Effector CD4-positive, alpha-beta T cell (primary cell): ENCODE measurements at places on chromosomes 7 and 10.

DNA sequence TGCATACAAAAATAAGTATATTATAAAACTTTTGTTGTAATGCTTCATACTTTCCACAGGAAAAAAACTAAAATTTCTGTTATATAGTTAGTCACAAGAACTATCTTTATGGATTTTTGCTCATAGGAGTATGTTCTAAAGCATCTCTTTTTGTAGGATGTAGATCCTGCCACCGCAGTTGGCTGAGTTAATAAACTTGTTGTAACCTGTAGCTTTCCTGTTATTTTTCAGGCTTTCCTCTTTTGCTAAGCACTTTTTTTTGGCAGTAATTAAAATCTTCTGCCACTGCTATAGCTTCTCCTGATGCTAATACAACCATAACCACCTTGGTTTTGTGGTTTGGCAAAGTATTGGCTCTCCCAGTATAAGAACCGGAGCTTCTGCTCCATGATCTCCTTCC, 60.3 kb downstream of the WNT2 start:
- no peak for DNase-seq

DNA sequence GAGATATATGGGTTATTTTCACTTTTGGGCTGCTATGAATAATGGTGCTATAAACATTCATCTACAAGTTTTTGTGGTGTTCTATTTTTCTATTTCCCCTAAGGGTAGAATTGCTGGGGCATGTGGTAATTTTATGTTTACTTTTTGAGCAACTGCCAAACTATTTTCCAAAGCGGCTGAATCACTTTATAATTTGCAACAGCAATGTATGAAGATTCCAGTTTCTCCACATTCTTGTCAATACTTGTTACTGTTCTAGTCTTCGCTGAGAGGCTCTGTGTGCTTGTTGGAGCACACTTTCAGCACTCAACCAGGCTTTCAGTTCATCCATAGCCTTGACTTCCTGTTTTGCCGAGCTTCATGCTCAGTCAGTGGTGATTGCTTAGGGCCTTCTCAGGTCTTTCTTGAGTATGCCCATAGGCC, 39.0 kb downstream of the ADK start:
- no peak for DNase-seq

DNA sequence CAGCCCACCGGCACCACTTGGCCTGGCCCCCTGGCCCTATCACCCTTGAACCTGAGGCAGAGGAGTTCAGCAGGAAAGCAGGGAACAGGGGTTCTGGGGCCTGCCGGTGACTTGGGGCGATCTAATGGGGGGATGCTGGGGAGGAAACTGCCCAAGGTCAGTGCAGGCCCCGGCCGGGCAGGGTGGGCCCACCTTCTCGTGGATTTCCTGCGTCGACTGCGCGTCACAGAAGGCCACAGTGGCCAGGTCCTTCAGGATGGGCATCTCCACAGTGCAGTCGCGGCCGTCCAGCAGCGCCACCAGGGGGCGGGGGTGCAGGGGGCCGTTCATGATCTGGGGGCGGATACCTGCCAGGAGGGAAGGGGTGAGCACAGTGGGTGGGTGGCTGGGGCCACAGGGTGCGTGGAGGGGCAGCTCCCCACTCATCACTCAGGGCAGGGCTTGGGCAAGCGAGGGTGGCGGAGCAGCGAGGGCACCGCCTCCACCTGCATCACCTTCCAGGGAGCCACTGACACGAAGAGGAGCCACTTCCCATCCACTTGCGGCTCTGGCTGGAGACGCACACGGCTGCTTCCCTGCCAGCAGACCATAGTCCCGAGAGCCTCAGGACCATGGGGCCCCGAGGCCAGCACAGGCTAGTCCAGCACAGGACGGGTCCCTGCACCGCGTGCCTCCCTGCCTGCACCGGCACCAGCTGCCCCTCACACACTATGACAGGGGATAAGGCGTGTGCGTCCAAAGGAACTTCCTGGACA, 61.4 kb downstream of the ZRANB1 start:
- DNase-seq, result no peak

DNA sequence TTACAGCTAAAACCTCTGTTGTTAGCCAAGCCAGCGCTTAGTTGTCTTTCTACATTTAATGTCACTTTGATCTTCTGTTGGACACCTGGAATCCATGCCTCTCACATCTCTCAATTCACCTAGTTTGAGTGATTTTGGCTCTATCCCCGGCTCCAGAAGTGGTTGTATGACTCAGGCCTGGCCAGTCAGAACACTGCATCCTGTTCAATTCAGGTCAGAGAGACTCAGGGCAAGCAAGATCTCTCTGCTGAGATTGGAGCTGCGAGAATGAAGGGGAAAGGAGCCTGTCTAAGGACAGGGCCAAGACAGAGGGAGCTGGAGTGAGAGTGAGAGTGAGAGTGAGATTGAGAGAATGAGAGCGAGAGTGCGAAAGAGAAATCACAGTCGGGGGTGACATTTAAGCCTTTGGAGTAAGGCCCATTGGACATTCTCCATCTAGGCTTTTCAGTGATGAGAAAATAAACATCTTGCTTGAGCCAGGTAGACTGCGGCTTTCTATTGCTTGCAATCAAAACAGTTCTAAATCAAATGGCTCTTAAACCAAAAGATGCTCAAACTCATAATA, 83.3 kb upstream of the DYNC1I1 start:
- DNase-seq, result no peak

DNA sequence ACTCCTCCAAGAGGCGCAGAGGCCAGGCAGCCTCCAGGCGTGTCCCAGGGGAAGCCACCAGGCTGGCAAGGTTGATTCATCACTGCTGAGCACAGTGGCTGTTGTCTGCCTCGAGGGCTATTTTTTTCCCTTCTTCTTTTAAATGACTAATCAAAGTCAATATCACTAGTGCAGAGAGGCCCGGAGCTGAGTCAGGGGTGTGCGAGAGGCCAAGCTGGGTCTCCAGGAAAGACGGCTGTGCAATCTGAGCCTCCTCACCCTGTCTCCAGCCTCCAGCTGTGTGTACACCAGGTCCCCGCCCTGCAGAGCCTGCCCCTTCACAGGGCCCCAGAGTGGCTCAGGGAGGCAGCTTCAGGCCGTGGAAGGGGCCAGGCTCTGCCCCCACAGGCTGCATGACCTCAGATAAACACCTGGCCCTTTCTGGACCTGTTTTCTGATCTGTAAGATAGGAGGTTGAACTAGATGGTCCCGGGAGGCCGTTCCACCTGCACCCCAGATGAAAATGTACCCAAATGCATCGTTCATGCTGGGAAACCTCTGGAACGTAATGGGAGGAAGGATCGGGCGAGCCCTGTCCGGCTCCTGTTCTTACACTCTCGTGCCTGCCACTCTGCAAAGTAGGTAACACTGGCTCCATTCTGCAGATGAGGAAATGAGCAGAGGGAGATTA, 3.7 kb downstream of the STX1A start:
- DNase-seq, result no peak

GRCh38 chr7:94418851-94419250, 24.2 kb downstream of the COL1A2 start:
- no peak for DNase-seq

DNA sequence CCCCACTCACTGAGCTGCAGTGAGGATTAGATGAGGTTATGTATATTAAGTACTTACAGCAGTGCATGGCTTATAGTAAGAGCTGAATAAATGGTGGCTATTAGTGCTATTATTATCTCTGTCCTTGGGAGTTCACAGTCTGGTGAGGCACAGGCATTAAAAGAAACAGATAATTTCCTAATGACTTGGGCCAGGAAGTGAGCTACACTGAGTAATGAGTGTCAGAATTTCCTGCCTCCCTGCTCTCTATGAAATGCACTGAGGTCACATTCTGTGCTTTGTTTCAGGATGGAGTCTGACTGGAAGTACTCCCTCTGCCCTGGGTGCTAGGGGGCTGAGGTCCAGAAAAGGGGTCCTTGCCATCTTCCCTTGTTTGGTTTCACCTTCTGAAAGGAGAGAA, 48.7 kb upstream of the LOXL4 start:
- DNase-seq, result no peak

DNA sequence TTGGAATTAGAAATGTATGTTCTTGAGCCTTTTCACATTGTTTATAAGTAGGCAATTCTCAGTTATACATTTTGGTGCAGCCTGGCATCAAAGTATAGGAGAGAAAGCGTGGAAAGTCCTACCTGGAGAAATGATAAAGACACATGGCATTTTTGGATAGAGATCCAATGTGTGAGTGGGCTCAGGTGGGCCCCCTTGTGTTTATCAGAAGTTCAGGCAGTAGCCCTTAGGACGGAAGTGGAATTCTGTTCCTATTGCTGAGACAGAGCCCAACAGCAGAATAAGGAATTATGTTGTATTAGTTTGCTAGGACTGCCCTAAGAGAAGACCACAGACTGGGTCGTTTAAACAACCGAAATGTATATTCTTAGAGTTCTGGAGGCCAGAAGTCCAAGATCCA, 85.2 kb upstream of the AMPH start:
- no peak for DNase-seq

GRCh38 chr10:47173929-47174442, 126.0 kb upstream of the GDF10 start:
- DNase-seq, result no peak

GRCh38 chr10:28012990-28013515, 14.2 kb upstream of the ODAD2 start:
- DNase-seq, result no peak

DNA sequence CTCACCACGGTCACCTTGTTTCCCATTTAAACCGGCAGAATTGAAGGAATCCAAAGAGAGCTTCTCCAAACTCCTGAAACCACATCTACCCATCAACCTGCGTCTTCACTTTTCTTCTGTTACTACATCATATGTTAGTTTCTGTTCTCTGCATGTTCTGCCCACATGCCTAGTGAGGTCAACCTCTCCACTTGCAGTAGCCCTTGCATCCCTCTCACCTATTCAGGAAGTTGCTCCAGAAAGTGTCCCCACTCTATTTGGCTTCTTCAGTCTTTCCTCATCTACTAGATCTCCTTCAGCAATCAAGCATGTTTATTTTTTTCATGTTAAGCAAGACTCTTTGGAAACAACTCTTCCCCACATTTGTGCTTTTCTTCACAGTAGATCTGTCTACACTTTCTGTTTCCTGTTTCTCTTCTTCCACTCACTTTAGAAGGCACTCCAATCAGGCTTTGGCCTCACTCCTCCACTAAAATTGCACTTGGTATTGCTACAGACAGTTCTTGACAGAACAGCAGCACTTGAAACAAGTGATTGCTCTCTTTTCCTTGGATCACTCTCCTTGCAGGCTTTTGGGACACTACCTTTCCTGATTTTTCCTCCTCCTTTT, 7.5 kb downstream of the SAMD9L start:
- no peak for DNase-seq

- DNase-seq, result no peak
Observed at GRCh38 chr10:61341008-61341407, 112.2 kb downstream of the TMEM26 start.

- DNase-seq, result no peak
Observed at GRCh38 chr10:48361176-48361575, 54.7 kb downstream of the MAPK8 start.

DNA sequence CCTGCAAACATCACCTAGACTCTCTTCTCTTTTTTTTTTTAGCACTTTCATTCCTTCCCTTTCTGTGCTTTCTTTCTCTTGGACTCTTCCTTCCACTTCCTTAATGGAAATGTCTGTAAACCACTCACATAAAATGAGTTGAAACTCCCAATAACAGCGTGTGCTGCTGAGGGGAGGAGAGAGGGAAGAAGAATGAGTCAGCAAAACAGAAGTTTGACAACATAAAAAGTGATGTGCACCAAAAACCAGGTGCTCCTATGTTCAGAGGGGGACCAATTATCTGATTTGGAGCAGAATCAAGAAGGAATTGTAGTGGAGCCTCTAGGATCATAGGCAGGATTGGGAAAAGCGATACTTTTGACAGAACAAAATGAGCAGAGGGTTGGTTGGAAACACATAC, 712.1 kb upstream of the IGFBP3 start:
- DNase-seq, result no peak

DNA sequence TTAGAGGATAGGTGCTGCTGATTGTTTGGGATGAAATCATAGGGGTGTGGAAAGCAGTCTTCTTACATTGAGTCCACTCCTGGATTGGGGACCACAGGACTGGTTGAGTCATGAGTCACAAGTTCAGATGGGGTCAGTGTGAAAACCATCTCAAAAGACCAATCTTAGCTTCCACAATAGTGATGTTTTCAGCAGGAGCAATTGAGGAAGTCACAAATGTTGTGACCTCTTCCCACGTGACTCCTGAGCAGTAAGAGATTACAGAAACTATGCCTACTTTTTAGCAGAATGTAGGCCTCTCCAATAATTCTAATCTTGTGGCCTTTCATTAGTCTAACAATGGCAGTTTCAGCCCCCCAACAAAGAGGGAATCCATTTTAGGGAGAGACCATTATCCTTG, 256.9 kb upstream of the CDC14C start:
- DNase-seq, result no peak

- DNase-seq, result no peak
Observed at GRCh38 chr7:106193661-106194060, 81.5 kb upstream of the SYPL1 start.

DNA sequence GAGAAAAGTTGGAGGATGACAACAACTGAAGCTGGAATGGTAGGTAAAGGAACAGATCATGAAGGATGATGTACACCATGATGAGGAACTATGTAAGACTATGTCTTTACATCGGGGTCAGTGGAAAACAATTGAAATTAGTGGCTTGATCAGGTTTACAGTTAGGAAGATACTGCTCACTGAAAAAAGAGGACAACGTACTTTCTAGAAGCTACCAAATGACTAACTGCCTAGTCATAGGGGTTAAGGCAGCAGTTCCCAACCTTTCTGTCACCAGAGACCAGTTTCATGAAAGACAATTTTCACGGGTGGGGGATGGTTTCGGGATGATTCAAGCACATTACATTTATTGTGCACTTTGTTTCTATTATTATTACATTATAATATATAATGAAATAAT, 91.6 kb upstream of the ANKRD1 start:
- no peak for DNase-seq

DNA sequence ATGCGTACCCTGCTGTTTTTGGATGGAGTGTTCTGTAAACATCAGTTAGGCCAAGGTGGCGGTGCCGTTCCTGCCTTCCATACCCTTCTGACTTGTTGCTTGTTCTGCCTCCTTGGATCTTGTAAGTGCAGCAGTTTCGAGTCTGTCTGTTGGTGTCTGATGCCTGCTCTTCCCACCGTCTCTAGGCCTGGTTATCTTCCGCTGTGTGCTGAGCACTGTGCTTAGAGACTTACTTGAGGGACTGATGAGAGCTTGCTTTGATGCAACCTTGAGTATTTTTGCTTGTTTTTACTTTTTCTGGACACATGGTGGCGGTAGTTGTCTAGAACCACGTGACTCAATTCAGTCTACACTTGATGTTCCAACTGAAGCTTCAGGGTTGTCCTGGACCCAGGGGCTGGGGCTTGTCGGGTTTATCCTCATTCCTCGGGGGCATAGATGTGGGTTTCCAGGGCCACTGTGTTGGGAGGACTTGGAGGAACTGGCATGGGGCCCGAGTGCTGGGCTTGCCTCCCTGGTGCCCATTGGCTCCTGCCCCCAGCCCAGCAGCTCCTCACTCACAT, 14.4 kb upstream of the SPRN start:
- no peak for DNase-seq

- DNase-seq, result no peak
Observed at GRCh38 chr7:80443325-80443724, 68.5 kb downstream of the GNAT3 start.

DNA sequence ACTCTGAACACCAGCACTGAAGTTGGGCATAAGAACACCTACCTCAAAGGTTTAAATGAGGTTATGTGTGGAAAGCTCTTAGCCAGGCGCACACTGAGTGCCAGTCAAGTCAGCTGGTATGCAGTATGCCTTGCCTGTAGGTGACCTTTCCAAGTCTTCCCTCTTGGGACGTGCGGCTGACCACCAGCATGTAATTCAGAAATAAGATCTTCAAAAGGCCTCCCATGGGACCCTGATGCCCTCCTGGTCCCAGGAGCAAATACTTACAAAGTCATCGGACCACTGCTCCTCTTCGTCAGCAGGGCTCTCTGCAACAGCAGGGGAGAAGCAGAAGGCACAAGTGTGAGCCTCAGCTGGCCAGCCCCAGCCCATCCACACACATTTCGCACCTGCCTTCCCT, 40.8 kb downstream of the BLNK start:
- DNase-seq, result no peak
